ENCODE measurements at places on chromosomes 4 and X.

GRCh38 chrX:149069899-149070298 lies 435.2 kb downstream of the IDS start:
- no peak for DNase-seq

- DNase-seq: no peak
Observed at GRCh38 chr4:98794565-98795205, 134.2 kb downstream of the EIF4E start.

- no peak for DNase-seq
Observed at GRCh38 chrX:41142130-41142910, 57.1 kb downstream of the USP9X start.

DNA sequence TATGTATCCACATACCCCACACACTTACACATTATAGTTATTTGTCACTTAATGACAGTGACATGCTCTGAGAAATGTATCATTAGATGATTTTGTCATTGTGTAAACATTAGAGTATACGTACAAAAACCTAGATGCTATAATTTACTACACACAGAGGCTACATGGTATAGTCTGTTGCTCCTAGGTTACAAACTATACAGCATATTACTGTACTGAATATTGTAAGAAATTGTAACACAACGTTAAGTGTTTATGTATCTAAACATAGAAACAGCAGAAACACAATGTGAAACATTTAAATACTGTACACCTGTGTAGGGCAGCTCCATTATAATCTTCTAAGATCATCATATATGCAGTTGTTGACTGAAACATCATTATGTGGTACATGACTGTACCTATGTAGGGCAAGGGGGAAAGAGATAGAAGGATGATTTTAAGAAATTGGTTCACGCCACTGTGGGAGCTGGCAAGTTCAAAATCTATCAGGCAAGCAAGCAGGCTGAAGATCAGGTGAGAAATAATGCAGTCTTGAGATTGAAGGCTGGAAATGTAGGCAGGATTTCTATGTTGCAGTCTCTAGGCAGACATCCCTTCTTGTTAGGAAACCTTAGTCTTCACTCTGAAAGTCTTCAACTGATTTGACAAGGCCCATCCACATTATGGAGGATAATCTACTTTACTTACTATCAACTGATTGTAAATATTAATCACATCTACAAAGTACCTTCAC lies 78.0 kb upstream of the CPEB2 start:
- DNase-seq: no peak

GRCh38 chrX:155779831-155780230 lies 101.3 kb upstream of the VAMP7 start:
- no peak for DNase-seq

DNA sequence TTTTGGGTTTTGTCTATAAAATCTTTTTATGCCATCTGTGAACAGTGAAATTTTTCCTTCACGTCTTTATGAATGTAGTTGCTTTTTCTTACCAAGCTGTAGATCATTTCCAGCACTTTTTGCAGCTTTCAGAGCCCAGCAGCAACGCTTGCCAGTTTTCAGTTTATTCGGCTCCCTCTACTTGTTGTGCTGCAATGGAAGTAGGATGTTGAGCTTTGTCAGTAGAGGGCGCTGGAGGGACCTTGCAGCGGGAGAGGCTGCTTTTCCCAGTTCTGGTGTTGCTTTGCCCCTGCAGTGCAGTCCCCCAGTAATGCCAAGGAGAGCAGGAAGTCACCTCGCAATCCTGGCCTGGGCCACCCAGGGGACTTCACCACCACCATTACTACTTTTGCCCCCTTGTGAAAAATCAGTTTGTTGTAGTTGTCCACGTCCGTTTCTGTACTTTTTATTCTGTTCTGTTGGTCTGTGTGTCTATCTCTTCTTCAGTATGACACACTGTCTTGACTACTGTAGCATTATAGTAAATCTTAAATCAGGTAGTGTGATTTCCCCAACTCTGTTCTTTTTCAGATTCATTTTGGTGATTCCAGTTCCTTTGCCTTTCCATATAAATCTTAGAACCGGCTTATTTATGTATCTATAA lies 21.8 kb downstream of the CMC4 start:
- DNase-seq: peak; percentile 36

- no peak for DNase-seq
Observed at GRCh38 chrX:100698551-100698950, 33.4 kb downstream of the SYTL4 start.

- no peak for DNase-seq
Observed at GRCh38 chrX:118116713-118117550, at the start of gene KLHL13. TSS of gene KLHL13 (minus strand) at chrX:118116810. CDS start at chrX:118028473, 88,337 bp downstream.

- DNase-seq: peak; percentile 89
Observed at GRCh38 chr4:139951021-139951420, 203.0 kb downstream of the MAML3 start.

DNA sequence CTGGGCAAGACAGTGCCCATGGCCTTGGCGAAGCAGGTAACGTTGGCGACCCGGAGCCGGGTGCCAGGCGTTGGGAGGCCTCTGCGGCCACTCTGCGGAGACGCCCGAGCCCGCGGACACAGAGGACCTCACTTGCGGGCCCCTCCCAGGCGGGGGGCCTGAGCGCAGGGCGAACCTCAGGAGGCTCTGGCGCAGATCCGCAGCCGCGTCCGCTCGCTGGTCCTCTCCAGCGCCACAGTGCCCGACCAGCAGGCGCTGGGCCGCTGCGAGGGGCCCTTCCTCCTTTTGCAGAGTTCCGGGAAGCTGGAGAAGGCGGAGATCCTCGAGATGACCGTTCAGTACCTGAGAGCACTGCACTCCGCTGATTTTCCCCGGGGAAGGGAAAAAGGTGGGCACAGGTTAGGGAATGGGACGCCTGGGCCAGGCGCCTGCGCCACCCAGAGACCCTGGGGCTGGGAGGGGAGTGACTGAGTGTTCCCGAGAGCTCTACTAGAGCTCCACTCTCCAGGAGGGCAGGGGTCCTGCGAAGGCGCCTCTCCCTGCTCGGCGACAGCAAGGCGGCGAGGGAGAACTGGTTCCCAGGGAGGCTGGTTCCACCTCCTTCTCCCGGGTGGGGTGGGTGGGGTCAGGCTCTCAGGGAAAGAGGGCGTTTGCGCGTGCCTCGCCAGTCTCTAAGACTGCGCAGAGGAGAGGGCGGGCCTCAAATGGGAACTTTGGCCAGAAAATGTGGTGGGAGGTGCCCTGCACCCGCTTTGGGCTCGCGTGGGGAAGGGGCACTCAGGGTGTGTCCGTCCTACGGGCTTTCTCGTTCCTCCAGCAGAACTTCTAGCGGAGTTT lies 1.4 kb downstream of the HELT start:
- DNase-seq: no peak

- no peak for DNase-seq
Observed at GRCh38 chrX:39626749-39627148, 471.0 kb downstream of the BCOR start.

GRCh38 chr4:3039706-3040366 lies 34.5 kb downstream of the HTT-AS start:
- DNase-seq: no peak

DNA sequence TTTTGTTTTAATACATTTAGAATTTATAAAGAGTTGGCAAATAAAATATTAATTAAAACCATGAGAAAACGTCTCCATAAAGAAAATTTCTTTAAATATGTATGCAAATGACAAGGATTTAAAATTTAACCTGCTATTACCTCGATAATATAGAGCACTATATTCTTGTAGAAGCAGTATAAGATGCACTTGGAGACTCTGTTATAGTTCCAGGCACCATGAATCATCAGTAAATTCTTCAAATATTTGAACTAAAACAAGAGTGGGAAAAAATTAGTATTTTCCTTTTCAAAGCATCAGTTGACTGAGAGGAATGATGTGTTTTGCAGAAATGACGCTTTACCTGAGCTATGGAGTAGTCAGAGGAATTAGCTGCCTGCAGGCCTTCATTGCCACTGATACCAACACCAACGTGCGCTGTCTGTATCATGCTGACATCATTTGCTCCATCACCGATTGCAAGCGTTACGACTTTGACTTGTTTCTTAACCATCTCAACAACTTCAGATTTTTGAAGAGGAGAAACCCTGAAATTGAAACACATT lies 67.3 kb downstream of the SHISA3 start:
- no peak for DNase-seq

DNA sequence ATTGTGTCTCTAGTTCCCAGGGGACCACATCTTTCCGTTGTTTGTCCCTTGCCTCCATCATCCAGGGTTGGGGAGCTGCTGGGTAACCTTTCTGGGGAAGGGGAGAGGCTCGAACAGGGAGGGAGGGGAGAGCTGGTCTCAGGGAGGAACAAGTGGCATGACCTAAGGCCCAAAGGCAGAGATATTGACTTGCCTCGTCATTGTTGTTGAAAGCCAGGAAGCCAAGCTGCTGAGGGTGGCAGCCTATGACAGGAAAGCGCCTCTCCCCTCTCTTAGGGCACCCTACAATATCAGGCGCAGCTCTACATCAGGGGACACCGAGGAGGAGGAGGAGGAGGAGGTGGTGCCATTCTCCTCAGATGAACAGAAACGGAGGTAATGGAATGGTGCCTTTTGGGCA lies 20.8 kb downstream of the ZNF185 start:
- DNase-seq: no peak

- DNase-seq: no peak
Observed at GRCh38 chrX:73922856-73923455, 360.0 kb downstream of the CHIC1 start.

DNA sequence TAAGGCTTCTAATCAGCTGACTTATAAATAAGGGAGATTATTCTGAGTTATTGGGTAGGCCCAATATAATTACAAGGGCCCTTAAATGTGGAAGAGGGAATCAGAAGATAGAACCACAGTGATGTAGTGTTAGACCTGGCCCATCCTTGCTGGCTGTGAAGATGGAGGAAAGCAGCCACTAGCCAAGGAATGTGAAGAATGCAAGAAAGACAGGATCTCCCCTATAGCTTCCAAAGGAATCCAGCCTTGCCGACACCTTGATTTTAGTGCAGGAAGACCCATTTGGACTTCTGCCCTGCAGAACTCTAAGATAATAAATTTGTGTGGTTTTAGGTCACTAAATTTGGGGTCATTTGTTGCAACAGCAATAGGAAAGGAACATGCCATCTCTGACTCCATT lies 150.6 kb downstream of the SPATA18 start:
- no peak for DNase-seq

DNA sequence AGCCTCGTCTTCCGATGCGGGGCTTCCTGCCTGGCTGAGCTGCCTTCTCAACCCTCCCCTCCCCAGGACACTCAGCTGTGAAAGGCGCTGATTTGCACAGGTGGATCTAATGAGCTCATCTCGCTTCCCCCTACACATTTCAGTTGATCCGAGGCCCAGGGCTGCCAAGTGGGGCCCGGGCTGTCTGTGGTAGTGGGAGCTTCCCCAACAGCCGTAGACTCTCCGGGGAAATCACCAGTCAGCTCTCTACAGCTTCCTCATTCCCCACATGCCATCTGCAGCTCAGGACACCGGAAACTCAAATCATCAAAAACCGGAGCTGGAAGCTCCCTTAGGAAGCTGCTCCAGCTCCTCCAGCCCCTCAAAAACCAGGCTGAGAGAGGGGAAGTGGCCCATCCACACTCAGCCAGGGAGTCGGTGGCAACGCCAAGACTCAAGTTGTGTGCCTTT lies 56.2 kb downstream of the SMIM20 start:
- no peak for DNase-seq

GRCh38 chr4:66930206-66930605 lies 615.1 kb downstream of the CENPC start:
- no peak for DNase-seq
